GM23248 (cell line): ENCODE measurements at places on chromosomes 3 and 15. TPM values are rescaled to one million over a fixed set of nuclear protein-coding genes. Genes with fewer than 3 reads are reported as not detected.

The NPAP1 gene
- not detected in 2 replicates for polyA plus RNA-seq

The FBXO40 gene
- polyA plus RNA-seq: not detected in 2 replicates

The GPR27 gene
- polyA plus RNA-seq: 0.10 TPM in 1 of 2 replicates, not detected in the other

The ALCAM gene
- 88.2 and 88.7 TPM in 2 replicates for polyA plus RNA-seq

- H3K27ac ChIP-seq: peak overlapping the region; percentile 97
- peak overlapping the region; percentile 99 for H3K4me3 ChIP-seq
- H3K36me3 ChIP-seq: no peaks in the 10 kb centered on the region
- H3K4me1 ChIP-seq: peaks cover 16% of the 10 kb centered on the region
Observed at GRCh38 chr15:75451202-75451673, 252 bp downstream of the SIN3A start.

DNA sequence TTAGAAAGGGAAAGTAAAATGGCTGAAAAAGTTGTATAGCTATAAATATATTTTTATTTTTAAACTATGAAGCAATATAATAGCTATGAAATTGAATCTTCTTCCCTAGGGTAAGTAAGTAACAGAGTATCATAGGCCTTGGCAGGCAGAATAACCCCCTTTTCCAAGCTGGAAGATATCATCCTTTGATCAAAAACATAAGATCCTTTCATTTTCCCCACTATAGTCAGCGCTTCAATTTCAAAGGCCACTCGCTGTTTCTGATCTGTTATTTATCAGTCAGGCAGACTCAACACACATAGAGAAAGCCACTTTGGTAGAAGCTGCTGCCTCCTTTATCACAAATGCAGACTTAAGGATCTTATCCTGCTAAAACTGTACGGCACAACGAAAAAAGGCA, 74.0 kb upstream of the UBE2E2 start:
- no peaks in the 10 kb centered on the region for H3K36me3 ChIP-seq
- H3K4me3 ChIP-seq: peak overlapping the region; percentile 51
- H3K27me3 ChIP-seq: peaks cover 6% of the 10 kb centered on the region
- no peak overlapping the region for H3K27ac ChIP-seq
- no peaks in the 10 kb centered on the region for H3K4me1 ChIP-seq
